Occipital lobe (tissue), 3 donors: ENCODE measurements at places on chromosomes 11 and 22.
A peak's percentile ranks its signal among the peaks of the same experiment; 100 is the strongest.

DNA sequence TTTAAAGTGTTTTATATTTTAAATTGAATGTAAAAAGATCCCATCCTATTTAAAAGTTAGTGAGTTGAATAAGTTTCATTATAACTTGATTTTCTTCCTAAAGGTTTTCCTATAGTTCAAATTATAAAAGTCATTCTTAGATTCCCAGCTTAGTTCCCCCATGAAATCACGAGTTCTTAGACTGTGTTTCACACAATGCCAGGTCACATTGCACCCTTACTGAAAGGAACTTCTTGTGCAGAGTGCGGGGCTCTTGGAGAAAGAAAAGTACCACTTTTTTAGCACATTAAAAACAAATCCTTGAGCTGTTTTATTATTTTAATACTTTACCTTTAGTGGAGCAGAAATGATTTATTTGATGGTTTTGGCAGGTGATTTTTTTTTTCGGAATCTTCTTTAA, 15.6 kb downstream of the GRAP2 start:
- no peak for DNase-seq

DNA sequence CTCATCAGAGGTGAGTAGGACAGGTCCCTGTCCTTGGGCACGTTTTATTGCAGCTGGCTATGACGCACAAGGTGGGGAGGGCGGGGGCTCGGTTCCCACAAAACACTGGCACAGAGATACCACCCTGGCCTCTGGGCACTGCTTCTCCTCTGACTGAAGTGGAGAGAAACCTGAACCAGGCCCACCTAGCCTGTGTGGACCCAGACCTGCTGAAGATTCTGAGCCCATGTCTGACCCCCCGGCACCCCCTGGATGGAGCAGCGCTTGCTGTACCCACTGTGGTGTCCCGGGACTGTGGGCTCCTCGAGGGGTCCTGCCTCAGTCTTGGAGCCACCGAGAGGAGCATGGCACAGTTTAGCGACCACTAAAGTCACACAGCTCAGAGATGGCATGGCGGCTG, 72.6 kb downstream of the PARVB start:
- DNase-seq = no peak

DNA sequence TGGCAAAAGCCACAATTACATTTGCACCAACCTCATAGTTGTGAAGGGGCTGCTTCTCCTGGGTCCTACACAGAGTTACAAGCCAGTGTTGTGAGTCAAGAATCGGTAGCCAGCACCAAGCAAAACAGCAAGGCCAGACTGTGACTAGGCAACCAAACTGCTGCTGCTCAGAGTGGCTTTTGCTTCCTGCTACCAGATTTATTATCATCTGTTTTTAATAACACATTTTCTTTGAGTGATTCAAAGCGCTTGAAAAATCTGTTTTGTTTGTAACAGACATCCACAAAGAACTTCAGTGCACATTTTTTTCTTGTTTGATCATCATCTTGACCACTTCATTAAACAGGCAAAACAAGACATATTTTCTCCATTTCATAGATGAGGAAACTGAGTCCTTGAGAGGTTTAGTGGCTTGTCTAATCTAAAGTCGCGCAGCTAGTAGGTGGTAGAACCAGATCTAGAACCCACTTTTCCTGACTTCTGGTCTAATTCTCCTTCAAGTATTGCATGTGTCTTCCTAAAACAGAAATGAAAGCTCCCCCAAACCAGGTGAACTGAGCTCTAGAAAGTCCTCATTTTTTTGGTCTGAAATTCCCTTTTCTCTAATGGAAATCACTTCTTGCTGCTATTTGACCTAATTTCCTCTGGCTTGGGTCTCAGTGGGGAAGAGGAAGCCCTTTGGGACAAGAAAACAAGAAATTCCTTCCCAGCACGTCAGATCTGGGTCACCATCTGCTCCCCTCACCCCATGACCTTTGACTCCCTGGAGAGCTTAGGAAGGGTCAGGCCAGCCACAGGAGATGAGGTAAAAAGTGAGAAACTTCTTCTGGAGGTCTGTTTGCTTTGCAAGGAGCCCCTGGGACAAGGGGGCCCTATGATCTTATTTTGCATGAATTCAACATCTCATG, 39.9 kb downstream of the CWC15 start:
- no peak for DNase-seq

GRCh38 chr11:106133529-106133928, 56.1 kb downstream of the AASDHPPT start:
- no peak for DNase-seq

- DNase-seq = no peak
These were observed 18.8 kb downstream of the CSNK1E start for GRCh38 chr22:38298312-38299005.

GRCh38 chr11:118100691-118101232, 14.0 kb upstream of the SMIM35 start:
- no peak for DNase-seq

- DNase-seq = no peak
These were observed 66.4 kb downstream of the OTOG start for GRCh38 chr11:17613428-17613962.

GRCh38 chr22:24938741-24939341, 7.7 kb downstream of the LHFPL7 start:
- no peak for DNase-seq

GRCh38 chr11:42239188-42239587, 779.7 kb upstream of the LRRC4C start:
- DNase-seq = no peak

GRCh38 chr11:125663910-125664309, 16.7 kb downstream of the ACRV1 start:
- no peak for DNase-seq

DNA sequence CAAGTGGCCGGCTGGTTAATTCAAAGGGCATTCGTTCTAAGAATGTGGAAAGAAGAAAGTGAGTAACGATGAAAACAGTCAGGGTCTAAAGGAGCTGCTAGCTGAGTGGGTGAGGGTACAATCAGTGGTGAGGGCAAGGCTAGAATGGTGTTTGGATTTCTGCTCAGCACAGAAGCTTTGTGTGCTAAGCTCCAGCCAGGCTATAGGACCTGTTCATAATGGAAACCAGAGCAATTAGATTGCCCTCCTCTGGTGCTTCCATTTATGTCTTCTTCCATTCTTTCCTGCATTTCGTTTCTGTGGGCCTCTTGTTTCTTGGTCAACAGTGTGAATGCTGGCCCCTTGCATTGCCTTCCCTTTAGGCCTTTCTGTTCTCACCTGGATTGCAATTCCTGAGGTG, 572.9 kb upstream of the CHORDC1 start:
- no peak for DNase-seq

GRCh38 chr11:42049186-42049585, 589.7 kb upstream of the LRRC4C start:
- DNase-seq = no peak

DNA sequence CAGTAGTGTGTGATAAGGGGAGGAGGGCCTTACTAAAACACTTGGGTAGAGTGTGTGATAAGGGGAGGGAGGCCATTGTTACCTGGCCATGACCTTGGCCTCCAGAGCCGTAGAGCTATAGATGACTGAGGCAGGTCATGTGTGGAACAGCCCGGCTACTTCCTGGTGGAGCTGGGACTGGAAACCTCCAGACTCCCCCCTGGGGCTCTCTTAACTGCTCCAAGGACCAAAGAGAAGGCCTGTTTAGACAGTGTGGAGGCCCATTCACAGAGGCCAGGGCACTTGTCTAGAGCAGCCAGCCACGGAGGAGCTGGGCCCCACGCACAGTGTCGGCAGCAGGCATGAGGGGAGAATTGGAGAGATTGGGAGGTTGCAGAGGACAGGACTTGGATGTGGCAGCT, 12.5 kb upstream of the MICALL1 start:
- no peak for DNase-seq

- no peak for DNase-seq
These were observed 11.6 kb downstream of the RIBC2 start for GRCh38 chr22:45425101-45425500.

- no peak for DNase-seq
These were observed 10.6 kb downstream of the SNX32 start for GRCh38 chr11:65844231-65844872.

DNA sequence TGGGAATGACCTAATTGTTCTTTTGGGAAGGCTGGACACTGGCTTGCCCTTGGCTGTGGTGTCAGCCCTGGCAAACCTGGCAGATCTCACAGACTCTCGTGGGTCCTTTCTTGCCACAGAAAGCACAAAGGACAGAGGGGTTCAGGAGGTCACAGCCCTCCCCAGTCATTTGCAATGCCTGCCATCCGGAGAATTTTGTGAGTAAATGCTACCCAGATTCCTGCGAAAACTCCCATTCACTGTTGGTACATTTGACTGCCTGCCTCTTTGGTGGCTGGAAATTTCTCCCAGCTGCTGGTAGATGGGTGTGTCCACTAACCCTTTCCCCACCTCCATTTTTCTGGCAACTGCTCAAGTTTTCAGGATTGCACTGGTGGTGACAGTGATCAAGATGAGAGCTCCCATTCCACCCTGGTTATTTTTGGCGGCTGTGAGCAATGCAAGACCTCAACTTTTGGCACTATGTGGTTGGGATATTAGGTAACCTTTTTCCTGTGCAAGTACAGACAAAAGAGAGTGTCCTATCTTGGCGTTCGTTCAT, 155.7 kb downstream of the NAV2 start:
- DNase-seq = no peak

DNA sequence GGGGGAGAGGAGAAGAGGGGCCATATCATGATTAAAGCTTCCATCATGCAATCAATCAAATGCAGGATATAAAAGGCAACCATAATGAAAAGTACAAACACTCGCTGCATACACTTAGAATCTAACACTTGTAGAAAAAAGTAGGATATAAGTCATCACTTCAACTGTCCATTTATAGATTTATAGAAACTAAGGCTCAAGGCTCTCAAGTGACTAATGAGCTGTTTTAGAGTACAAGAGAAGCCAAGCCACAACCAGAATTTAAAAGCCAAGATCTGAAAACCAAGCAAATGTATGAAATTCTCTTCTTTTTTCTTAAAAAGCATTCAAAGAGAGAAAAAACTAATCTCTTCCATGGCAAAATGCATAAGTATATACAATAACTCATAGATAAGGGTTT, 160.2 kb upstream of the BLID start:
- DNase-seq = no peak

DNA sequence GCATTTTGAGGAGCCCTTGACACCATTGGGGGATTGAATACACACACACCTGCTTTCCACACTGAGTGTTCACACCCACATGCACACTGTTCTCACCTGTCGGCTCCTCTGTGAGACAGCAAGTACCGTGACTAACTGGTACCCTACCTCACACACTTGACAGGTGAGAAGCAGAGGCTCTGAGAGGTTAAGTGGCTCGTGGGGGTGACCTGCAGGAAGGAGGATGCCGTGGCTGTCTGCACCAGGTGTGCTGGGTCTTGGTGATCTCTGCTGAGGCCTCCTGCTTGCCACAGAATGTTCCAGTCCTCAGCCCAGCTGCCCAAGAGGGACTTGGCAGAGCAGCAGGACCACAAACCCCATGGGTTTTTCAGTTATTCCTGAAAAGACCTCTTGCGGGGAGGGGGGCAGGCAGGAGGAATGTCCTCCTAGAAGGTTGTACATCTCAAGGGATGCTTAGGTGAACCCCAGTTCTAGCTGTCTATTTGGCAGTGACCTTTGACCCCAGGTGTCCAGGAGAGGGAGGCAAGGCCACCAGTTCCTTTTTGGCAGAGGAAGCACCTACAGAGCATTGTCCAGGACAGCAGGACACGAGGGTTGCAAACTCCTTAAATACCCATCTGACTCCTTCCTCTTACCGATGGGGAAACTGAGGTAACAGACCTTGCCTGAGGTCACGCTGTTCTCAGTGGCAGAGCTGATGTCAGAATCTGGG, 66.0 kb downstream of the SHISAL1 start:
- DNase-seq = no peak

DNA sequence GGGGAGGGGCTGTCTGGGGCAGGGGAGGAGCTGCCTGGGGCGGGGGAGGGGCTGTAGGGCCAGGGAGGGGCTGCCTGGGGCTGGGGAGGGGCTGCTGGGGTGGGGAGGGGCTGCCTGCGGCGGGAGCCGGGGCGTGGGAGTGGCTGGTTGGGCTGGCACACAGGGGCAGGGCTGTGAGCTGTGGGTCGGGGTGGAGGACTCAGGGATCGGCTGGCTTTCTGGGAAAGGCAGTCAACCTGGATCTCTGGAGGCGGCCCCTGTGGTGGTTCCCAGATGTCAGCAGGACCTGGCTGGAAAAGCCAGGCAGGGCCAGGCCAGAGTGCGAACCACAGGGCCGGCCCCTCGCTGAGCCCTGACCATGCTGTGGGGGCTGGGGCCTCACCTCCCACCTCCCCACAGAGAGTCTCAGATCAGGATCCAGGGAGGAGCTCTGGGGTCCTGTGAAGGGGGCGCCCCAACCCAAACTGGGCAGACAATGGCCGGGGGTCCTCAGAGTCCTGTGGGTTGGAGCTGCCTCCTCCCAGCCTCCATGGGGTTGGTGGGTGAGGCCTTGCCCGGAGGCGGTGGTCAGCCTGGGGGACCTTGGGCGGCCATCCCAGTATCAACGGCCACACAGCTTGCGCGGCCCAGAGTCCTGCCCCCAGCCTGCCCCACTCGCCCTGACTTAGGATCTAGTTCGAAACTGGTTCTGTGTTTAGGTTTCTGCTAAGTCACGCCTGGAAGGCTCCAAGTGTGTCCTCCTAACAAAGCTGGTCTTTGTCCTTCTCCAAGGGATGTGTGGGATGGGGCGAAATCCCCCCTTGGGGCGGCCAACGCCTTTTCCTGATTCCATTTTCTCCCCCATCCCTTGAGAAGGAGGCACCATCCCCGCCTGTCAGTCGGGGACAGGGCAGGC, 1.9 kb downstream of the MUC5B start:
- no peak for DNase-seq

- DNase-seq = no peak
These were observed 456 bp upstream of the PARVB start for GRCh38 chr22:44023404-44024287.

GRCh38 chr11:69828276-69828970, 9.2 kb upstream of the FGF3 start:
- DNase-seq = no peak

DNA sequence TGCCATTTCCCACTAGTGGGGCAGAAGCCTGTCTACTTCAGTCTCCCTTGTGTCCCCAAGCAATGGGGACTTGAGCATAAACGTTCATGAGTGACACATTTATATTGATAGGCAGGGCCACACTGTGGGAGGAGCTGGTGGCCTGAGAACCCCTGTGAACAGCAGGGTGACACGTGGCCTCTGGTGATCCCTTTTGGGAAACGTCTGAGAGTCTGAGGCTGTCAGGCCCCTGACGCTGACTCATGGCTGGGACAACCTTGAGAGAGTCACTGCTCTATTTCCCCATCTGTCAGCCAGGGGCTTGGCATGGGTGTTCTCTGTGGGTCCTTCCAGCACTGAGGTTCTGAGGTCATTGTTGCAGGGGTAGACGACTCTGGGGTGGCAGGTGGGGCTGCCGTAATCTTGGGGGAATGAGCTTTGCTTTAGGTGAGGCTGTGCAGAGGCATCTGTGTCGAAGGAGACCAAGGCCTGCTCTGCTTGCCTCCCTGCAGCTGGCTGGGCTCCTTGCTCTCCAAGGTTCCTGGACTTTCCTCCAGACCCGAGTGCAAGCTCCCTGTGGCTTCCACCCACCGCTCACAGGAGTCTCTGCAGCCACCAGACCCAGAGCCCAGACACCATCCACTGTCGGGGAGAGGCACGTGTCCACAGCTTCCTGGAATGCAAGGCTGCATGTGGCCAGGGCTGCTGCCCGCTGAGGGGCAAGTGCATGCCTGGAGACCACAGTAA, 54.7 kb downstream of the SMIM38 start:
- no peak for DNase-seq

- peak; percentile 45 for DNase-seq
These were observed 32.1 kb downstream of the UQCR10 start for GRCh38 chr22:29799217-29799680.

GRCh38 chr11:46307785-46308341, 30.4 kb downstream of the CREB3L1 start:
- DNase-seq = no peak
